NCI-H774 (cell line): ENCODE measurements at places on chromosomes 13 and 19.

DNA sequence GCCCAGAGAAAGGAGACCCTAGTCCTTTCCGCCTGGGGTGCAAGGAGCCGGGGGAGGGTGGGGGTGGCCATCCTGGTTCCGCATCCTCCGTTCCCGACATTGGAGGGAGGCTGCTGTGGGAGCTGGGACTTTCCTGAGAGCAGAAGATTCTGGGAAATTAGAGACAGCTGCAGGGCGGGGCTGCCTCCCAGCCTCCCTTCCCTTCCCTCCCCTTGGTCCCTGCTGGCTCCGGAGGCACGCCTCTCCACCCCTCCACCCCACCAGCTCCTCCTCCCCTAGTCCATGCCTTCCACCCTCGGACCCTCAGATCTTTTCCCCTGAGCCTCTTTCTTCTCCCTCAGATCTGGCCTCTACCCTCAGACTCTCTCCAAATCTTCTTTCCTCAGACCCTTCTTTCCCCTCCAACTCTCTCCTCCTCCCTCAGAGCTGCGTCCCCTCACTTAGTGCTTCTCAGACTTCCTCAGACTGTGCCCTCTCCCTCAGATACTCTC is 3.1 kb upstream of the BCL3 start:
- DNase-seq = no peak

GRCh38 chr19:8512115-8512967 is 1.6 kb downstream of the ZNF414 start:
- peak; percentile 60 for DNase-seq

DNA sequence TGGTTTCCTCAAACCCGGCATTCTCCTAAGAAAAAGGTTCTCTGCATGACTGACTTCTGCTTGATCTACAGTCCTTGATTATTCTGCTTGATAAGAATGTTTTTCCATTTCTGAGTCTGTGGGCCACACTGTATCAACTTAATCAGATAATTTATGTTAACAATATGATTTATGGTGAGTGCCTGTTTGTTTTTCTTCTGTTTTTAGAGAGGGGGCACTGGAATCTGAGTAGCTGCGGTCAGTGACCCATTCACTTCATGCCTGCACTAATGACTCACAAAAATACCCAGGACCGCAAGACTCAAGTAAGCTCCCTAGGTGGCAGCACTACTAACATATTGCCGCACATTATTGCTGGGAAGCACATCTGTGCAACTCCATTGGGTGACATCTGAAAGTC is 542.3 kb upstream of the ATXN8OS start:
- no peak for DNase-seq

- DNase-seq = no peak
These were observed 8.5 kb downstream of the CCDC8 start for GRCh38 chr19:46404753-46405468.

- DNase-seq = no peak
These were observed 16.7 kb upstream of the PLPP2 start for GRCh38 chr19:307793-308420.

GRCh38 chr19:34853369-34853768 is 73.3 kb upstream of the ZNF30 start:
- no peak for DNase-seq

DNA sequence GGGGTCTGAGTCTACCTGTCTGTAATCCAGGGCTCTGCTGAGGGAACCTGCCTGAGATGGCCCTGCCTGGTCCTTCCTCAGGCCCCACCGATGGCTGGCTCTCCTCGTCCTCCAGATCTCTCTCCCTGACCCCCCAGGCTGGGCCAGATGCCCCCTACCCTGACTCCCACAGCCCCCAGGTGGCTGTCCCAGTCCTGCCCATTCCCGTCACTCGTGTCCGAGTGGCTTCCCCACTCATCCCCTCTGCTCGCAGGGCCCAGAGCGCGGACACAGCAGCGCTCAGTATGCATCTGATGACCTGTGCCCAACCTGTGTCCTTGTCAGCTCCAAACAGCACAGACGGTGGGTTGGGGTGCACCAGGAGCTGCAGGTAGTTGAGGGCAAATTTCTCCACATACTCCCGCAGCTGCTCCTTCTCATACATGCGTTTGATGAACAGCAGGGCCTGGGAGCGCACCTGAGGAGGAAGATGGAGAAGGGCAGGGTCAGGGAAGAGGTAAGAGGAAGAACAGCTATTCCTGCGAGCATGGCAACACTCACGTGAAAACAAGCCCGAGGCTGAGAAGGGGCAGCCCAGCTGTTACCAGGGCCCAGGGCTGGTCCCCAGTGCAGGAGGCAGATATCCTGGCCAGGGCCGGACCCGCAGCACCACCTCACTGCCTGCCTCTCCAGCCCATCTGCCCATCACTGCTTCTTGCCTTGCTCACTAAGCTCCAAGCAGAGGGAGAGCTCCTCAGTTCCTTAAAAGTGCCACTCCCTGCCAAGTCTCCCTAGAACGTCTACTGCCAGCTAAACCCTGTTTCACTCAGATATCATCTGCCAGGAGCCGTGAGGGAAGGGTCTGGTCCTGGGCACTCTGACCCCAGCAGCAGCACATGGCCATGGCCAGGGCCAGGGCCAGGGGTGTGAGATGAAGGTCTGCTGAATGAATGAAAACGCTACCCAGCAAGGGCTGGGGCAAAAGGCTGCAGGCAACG is 11.1 kb upstream of the RSPH6A start:
- DNase-seq = no peak

- no peak for DNase-seq
These were observed 2.4 kb downstream of the MARK4 start for GRCh38 chr19:45253396-45254027.

DNA sequence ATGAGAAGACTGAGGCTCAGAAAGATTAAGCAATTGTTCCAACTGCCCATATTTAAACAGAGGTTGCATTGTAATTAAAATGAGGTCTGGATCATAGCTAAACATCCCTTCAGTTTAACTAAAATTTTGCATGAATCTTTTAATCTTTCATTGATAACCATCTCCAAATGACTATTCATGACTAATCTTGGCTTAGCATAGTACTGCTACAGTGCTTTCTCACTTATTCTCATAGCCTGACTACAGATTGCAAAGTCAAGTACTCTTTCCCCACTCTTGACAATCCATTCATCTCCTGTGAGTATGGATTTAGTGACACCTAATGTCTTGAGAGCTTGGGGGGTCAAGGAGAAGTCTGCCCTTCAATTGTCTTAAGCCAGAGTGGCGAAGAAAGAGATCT is 258.4 kb downstream of the RFC3 start:
- DNase-seq = no peak

GRCh38 chr13:52414051-52414450 is 8.1 kb upstream of the THSD1 start:
- no peak for DNase-seq

GRCh38 chr19:41774515-41774980 is 19.2 kb downstream of the CEACAM6 start:
- DNase-seq = peak; percentile 83

GRCh38 chr19:30695171-30695875 is 323.1 kb downstream of the ZNF536 start:
- no peak for DNase-seq

DNA sequence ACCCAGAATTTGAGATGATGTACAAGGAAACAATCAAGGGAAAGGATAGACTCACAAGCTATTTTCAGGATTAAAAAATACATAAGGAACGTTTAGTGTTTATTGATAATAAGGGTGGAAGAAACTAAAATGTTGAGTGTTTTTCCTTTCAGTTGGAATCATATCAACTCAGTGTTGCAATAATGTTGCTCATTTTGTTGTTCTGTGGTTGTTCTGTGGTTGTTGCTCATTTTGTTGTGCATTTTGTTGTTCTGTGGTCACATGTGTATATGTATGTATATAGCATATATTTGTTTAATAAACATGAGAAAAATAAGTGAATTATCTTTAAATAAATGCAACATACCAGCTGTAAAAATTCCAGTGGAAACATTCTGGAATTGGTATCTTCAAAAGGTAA is 262.4 kb upstream of the SPRY2 start:
- no peak for DNase-seq

- DNase-seq = no peak
These were observed 1095.4 kb upstream of the PCDH20 start for GRCh38 chr13:62510906-62511655.

DNA sequence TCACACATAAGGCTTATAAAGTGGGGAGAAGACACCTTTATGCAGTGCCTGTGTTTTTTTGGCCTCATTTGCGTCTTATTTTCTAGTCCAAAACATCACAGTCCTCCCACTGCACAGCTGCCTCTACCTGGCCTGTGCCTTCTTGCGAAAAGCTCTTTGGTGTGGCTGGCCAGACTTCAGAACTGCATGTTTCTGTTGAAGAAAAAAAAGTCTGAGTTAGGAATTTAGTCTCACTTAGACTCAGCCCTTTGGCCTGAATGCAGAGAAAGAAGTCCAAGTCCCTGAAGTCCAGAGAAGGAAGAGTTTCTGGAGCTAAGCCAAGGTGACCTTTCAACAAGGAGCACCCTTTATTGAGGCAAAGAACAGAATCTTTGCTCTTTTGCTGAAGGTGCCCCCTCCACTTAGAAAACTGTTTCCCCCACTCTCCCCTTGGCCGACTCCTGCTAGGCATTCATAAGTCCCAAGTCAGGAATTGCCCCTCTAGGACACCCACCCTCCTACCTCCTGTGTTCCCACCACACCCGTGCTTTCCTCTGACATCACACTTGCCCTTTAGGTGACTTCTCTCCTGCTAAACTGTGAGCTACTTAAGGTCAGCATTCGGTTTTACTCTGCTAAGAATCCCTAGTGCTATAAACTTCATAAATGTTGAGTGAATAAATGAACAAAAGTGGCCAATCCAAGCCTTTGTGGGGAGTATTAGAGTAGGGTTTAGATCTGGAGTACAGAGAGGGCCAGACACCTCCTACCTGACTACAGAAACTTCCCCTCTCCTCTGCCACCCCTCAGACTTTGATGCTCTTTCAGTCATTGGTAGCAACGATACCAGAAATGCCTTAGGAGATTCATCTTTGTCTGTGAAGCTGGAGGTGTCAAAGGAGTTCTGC is 226.8 kb downstream of the LACC1 start:
- DNase-seq = no peak

DNA sequence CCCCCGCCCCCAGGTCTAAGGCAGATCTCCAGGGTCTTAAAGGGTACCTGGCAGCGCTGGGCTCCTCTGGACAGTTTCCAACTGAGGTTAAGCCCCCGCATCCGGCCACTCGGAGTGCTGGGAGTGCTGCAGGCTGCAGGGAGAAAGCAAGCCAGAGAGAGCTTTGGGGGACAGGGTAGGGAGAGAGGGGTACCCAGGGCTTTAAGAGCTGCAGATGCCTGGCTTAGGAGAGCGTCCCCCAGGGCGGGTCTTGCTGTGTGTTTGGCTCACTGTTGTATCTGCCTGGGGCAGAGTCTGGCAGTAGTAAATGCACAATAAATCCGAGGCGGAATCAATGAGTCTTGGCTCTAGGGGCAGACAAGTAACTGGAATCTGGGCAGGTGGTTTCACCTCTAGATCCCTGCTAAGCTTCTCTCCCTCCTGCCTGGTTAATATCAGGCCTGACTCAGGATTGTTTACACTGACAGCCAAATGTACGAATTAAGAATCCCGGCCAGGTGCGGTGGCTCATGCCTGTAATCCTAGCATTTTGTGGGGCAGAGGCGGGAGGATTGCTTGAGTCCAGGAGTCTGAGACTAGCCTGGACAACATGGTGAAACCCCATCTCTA is 798 bp upstream of the COX6B2 start:
- DNase-seq = no peak
